ENCODE measurements at places on chromosomes 5 and 9.
A peak's percentile ranks its signal among the peaks of the same experiment; 100 is the strongest.

DNA sequence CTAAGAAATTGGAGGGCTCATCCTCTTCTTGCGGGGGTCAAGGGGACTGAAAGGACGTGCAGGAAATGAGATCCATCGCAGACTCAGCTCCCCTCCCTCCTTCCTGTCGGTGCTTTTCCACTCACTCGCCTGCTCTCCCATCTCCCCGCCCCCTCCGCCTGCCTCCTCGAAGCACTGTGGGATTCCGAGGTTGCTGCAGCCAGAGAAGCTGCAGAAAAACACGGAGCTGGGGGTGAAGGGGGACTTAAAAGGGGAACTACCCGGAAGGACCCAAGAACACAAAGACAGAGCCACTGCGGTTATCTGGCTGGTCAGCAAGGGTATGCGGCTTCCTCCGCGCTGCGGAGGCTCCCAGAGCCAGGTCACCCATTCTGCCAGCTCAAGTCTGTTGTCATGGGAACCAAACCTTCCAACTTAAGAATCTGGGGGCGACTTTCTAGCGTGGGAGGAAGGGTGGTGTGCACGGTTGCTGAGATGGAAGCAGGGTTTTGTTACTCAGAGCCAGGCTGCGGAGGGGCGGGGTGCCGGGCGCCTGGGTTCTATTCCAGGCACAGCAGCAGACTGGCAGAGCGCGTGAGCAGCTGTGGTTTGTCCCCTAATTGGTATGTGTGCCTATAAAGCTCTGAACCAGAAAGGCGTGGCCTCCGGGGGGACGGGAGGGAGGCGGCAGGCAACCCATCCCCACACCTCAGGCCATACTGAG is 24.9 kb downstream of the PCDHGC5 start:
- DNase-seq, result peak; percentile 98

- peak; percentile 70 for DNase-seq
Observed at GRCh38 chr9:3526997-3527940, 1.5 kb upstream of the RFX3 start.

GRCh38 chr9:22146604-22147003 is 137.5 kb upstream of the CDKN2B start:
- no peak for DNase-seq

DNA sequence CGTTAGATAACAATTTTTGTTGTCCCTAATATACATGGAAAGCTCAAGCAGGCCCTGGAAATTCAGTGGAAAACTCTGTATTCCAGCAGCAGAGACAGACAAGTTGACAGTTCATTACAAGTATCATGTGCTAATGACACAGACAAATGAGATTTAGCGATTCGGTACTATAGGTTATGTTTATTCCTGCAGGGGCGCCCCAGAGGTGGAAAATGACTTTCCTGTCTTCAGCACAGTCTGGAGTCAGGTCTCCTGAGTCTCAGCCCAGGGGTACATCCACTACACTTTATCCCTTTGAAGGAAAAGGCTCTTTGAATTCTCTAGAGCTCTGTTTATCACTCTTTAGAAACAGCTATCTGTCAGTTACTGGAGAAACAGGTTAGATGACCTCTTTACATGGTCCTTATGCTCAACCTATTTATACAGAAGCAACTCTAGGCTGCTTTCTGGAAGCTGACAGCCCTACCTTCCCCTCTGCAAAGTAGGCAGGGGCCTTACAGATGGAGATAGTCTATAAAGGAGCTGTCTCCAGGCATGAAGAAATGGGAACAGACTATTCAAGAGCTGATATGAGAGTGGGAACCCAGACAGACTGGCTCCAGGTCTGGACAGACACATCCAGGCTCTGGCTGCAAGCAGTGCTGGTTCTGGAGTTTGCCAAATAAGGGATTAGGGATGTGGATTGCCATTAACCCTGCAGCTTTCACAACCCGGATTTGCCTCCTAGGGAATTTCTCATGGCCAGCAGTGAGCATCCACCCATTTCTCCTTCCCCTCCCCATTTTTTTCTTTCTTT is 7.2 kb upstream of the SLC31A2 start:
- DNase-seq, result no peak

DNA sequence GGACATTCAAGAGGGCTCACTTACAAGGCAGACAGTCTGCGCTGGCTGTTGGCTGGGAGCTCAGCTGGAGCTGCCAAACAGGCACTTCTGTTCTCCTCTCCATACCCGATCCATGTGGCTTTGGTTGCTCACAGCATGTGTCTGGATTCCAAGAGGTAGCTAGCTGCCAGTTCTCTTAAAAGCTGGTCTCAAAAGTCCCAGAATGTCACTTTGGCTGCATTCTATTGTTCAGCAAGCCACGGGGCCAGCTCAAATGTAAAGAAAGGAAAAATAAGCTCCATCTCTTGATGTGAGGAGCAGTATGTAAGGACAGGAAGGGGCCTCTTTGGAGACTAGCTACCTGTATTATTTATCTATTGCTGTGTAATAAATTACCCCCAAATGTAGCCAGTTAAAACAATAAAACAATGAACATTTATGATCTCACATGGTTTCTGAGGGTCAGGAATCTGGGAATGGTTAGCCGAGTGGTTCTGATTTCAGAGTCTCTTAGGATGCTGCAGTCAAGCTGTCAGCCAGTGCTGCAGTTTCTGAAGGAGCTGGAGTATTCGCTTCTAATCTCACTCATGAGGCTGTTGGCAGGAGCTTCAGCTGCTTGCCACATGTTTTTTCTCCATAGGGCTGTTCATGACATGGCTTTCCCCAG is 112.7 kb upstream of the CLINT1 start:
- no peak for DNase-seq
